ENCODE measurements at places on chromosomes 2 and 18.

DNA sequence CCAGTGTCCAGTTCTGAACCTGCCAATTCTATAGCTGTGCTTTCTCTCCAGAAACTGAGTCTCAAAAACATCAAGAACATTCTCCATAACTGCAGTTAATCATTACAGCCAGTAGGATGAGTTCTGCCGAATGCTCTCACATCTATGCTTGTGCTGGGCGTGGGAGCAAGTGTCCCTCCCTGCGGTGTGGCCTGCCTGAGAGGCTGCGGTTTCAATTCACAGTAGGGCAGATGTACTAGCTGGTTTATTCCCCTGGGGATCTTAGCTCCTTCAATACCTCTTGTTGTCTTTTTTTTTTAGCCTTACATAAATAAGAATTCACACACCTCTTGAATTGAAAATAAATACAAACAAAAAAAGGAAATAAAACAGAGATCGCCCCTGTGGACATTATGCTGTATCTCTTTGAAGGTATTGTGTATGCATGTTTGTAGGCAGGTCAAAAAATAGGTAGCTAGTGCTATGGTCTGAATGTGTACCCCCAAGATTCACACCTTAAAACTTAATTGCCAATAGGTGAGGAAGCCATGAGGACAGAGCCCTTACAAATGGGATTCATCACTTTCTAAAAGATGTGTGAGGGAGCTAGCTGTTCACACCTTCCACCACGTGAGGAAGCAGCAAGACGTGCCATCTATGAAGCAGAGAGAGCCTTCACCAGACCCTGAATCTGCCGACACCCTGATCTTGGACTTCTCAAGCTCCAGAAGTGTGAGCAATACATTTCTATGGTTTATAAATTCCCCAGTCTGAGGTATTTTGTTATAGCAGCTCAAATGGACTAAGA lies 74.3 kb downstream of the BCL2L11 start:
- DNase-seq = no peak

- no peak for DNase-seq
Measured at GRCh38 chr2:190791976-190792575, 88.5 kb upstream of the GLS start.

DNA sequence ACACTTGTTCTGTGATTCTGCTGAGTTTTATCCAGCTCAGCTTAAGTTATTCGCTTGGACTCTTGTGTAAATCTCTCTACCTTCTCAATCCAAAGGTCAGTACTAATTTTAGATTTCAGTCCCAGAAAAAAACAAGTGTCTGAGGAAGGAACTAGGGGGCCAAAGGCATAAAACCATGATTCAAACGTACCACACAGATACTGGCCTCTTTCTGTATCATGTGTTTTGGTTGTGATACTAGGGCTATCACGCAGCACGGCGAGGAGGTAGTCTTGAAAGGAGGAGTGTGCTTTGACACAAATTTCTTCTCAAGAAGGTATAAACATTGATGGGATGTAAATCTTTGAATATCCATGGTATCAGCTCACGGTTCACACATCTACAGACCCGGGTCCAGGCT lies 8.3 kb downstream of the SERPINE2 start:
- no peak for DNase-seq

DNA sequence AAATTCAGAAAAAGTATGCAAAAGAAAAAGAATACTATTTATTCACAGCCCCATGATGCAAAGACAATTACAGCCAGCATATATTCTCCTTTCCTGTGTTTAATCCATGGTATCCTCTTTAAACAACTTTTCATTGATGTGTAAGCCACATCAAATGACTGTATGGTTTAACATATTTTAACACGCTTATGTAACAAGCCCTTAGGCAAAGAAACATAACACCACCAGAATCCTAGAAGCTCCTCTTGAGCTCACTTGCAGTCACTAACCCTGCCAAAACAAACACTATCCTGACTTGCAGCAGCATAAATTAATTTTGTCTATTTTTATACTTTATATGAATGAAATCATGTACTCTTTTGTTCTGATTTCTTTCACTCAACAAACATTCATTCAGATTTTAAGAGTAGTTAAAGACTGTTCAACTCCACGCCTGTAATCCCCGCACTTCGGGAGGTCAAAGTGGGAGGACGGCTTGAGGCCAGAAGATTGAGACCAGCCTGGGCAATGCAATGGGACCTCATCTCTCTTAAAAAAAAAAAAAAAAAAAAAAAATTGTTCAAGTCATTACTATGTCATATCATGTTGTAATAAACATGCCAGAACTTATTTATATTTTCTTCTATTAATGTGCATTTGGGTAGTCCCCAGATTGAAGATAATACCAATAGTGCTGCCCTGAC lies 226.3 kb downstream of the NBAS start:
- DNase-seq = no peak

DNA sequence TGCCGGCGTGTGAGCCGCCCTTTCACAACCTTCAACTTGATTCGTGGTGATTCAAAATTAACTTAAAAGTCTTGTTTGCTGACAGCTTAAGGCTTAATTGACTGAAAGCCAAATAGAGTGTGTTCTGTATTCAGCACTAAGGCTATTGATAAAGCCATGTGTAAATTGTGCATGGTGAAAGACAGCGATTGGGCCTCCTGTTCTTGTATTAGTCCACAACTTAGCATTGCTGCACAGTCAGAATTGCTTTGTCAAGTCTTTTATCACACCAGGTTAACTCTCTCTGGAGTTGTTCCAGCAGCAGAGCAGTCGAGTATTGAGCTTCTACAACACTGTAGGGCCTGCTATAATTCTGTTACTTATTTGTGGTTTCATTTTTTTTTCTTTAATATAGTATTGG lies 210.1 kb downstream of the WDR7 start:
- no peak for DNase-seq

DNA sequence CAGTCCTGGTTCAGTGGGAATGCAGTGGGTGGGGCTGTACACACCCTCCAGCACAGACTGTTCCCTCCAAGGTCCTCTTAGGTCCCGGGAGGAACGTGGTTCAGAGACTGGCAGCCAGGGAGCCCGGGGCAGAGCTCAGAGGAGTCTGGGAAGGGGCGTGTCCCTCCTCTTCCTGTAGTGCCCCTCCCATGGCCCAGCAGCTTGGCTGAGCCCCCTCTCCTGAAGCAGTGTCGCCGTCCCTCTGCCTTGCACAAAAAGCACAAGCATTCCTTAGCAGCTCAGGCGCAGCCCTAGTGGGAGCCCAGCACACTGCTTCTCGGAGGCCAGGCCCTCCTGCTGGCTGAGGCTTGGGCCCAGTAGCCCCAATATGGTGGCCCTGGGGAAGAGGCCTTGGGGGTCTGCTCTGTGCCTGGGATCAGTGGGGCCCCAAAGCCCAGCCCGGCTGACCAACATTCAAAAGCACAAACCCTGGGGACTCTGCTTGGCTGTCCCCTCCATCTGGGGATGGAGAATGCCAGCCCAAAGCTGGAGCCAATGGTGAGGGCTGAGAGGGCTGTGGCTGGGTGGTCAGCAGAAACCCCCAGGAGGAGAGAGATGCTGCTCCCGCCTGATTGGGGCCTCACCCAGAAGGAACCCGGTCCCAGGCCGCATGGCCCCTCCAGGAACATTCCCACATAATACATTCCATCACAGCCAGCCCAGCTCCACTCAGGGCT lies 17.5 kb upstream of the FAHD2A start:
- DNase-seq = no peak

DNA sequence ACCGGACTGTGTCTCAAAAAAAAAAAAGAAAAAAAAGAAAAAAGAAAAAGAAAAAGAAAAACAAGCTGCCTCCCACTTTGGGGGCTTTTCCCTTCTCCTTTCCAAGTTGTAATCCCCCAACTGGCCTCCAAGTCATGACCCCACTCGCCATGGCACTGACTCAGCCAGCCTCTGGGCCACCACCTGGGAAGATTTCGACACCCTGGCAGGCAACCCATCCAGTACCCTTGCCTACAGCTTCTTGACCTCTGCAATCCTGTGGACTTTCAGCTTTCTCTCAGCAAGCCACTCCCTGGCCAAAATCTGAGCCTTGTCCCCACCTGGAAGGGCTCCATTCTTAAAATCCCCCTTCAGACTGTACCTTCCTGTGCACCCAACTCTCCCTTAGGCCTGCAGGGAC lies 22.3 kb upstream of the FOSL2 start:
- DNase-seq = no peak

- DNase-seq = no peak
Measured at GRCh38 chr2:203890733-203891132, 23.2 kb downstream of the CTLA4 start.

DNA sequence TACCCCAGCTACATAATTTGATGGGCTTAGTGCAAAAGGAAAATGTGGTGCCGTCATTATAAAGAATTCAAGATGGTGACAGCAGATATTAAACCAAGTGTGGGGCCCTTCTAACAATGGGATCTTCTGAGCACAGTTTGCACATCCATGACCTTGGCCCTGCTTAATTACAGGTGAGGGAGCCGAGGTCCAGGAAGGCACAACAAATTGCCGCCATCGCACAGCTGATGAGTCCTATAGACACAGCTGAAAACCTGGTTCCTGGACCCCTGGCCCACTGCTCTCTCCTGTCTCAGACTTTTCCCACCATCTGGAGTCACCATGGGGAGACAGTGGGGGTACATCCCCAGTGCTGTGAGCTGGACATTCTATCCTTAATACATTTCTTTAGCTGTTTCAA lies 95.8 kb upstream of the MAP4K3 start:
- no peak for DNase-seq

DNA sequence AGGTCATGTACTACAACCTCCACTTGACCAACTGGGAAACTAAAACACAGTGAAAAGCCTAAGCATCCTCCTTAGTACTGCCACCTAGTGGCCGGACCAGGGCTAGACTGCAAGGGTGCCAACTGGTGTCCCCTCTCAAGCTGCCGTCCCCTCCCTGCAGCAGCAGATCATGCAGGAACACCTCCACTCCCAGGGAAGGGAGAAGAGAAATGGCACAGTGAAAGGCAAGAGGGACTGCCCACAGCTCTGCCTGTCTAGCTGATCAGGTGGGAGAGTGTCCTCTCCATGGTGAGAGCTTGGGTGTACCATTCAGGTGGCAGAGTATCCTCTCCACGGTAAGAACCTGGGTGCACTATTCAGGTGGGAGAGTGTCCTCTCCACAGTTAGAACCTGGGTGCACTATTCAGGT lies 78.1 kb downstream of the AAK1 start:
- peak; percentile 47 for DNase-seq

GRCh38 chr18:22975508-22975907 lies 42.4 kb downstream of the RBBP8 start:
- no peak for DNase-seq

DNA sequence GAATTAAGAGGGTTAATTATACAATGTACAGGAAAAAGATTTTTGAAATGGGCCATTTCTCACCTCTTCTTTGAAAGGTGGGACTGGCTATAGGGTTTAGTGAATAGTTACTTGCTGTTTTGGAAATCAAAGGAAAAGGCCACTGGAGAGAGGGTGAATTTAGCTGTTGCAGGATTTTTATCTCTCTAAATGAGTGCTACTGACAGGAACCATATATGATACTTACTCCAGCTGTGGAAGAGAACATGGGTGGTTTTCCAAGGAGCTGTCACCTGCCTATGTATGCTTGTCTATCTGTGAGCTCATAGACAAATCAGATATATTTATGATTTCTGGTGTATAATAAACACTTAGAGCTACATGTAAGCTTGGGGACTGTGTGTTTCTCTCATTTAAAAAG lies 430.4 kb downstream of the MTX2 start:
- no peak for DNase-seq

DNA sequence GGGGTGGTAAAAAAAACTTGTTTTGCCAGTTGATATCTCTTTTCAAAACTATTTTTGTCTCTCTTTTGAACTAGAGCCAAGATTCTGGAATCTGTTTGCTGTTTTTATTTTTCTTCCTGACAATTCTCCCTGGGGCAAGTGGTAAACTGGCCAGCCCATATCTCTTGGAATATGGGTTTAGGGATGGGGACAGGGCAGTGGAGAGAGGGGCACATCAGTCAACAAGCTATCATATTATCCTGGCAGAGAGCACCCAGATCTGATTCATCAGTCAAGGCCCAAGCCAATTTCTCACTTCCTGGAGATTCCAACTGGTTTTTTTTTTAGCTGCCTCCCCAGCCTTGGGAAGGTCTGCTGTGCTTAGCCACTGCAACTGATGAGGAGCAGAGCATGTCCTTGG lies 52.3 kb downstream of the ARHGAP28 start:
- no peak for DNase-seq

DNA sequence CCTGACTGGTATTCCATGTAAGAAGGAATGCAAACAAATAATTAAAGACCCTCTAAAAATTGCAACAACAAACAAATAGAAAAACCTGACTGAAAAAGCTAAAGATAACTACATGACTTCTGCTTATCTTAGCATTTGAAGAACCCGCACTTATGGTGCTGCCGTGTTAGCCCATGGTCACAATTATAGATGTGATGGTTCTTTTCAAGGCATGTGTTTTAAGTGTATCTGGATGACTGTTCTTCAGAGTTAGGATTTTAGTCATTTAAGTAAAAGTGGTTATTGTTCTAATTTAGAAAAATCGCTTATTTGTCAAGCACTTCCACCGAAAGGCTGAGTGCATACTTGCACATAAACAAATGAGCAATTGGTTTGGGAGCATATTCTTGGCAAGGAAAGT lies 77.3 kb downstream of the CPS1 start:
- DNase-seq = no peak

GRCh38 chr18:22742409-22742808 lies 190.7 kb upstream of the RBBP8 start:
- no peak for DNase-seq

- DNase-seq = no peak
Measured at GRCh38 chr2:158650646-158651357, 144.3 kb upstream of the DAPL1 start.

GRCh38 chr18:45245091-45245511 lies 370.2 kb upstream of the SLC14A2 start:
- DNase-seq = no peak

DNA sequence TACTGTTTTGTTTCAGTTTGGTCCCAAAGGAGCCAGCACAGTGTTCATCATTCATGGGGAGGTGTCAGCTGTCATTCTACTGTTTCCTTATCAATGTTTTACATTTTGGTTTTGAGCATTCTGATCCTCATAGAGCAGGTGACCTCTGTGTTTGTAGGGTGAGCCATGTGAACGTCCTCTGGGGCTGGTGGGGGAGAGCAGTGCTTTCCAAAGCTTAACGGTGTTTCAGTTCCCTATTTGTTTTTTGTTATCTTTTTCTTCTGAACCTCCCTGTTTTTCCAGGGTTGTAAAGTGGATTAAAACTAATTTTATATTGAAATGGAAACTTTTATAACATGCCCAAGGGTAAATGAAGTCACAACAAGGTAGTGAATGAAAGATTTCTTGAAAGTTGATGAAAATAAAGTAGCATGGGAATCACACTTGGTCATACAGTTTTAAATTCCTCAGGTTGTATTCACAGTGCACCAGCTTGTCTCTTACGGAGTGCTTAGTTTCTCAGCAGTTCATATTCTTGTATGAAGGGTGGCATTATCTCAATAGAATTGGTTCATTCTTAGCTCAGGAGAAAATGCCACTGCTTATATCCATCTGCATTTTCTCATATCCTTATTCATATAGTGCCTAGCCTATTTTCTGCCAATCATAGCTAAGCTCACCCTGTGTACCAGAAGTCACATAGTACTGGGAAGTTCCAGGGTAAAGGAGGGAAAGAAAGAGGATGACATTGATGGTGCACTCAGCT lies 54.5 kb downstream of the MAP4K4 start:
- no peak for DNase-seq

GRCh38 chr18:75063196-75063595 lies 145.7 kb downstream of the PTGR3 start:
- DNase-seq = no peak
